ENCODE measurements at places on chromosomes 11 and 22.

DNA sequence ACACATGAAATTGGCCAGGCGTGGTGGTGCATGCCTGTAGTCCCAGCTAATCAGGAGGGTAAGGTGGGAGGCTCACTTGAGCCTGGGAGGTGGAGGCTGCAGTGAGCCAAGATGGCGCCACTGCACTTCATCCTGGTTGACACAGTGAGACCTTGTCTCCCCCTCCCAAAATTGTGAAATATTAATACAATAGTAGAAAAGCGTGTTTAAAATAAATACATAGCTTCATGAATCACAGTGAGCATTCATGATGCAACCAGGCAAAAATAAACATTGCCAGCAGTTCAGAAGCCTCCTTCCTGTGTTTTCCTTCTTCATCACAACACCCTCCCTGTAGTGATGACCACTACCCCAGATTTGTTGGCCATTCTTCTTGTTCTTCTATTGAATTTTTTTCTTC is 4.3 kb upstream of the TEAD1 start:
- DNase-seq = no peak

DNA sequence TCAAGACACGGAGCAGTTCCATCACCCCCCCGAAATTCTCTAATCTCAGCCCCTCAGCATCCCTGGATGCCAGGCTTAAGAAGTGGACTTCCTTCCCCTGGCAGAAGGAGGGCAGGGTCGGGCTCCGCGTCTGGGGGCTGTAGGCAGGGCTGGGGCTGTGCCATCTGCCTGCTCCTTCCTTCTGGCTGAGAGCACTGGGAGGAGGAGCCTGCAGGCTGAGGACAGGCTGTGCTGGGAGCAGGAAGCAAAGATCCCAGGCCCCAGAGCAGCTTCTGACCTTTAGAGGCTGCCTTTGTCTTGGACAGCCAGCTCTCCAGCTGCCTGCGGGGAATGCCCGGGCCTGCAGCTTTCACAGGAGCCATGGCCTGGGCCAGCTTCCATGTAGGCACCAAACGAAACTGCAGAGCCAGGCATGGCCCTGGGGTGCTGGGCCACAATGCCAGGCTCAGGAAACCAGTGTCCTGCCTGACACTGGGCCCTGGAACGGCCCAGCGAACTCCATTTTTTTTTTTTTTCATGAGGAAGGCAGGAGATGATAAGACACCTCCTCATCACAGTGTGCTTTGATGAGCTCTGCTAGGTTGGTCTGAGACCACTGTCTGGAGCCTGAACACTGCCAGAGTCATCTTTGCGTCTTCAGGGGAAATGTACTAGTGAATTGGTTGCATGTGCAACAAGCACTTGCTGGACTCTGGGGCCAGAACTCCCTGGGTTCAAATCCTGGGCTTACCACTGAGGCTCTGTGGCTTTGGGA is 67.9 kb downstream of the MCM5 start:
- peak; percentile 20 for DNase-seq

DNA sequence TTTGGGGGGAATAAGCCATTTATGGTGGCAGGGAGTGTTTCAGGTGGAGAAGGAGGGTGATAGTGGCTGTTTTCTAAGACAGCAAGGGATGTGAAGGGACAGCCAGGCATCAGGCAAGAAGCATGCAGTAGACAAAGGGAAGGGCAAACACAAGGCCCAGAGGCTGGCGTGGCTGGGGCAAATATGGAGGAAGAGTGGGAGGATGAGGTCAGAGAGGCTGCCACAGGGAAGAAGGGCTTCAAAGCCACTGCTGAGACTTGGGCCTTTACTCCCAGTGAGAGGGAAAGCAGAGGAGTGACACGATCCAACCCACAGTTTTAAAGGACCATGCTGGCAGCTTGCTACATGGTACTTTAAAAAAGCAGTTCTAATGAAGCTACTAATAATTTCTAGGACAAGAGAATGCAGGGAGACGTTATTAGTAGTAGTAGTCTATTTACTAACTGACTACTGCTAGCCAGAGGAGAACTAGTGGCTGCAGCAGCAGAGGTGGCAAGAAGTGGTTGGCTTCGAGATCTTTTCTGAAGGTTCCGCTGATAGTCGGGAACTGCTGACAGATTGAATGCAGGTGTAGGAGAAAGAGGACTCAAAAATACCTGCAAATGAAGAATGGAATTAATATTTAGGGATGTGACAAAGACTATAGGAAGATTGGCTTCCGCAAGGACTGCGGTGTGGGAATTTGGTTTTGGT is 13.7 kb downstream of the KMT5B start:
- no peak for DNase-seq

DNA sequence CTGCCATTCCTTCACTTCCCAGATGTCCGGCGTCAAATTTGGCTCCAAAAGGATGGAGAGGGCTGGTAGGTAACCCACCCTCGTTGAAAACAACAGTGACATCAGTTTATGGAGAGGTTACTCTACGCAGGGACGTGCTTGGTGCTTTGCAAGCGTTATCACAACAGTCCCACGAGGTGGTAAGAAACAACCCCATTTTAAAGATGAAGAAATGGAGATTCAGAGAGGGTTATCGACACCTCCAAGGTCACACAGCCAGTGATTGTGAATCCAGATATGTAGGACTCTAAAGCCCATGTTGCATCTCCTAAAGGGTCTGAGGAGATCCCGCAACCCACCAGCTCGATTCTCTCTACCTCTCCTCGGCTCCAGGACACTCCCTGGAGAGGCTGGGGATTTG is 773 bp downstream of the MIAT start:
- no peak for DNase-seq

DNA sequence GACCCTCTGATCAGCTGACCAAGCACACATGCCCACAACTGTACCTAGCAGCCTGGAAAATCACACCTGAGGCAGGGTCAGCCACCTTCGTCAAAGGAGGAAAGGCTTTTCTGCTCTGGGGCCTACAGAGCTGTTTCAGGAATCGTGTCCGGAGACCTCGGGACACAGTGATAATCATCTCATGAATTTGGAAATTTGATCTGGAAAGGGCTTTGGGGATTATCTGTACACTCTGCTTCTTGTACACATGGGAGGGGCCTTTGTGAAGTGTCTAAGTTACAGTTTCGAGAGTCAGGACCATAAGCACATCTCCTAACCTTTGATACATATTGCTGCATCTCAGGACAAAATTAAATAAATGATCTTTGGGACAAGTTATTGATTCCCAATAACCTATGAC is 1421.2 kb upstream of the TENM4 start:
- DNase-seq = no peak

DNA sequence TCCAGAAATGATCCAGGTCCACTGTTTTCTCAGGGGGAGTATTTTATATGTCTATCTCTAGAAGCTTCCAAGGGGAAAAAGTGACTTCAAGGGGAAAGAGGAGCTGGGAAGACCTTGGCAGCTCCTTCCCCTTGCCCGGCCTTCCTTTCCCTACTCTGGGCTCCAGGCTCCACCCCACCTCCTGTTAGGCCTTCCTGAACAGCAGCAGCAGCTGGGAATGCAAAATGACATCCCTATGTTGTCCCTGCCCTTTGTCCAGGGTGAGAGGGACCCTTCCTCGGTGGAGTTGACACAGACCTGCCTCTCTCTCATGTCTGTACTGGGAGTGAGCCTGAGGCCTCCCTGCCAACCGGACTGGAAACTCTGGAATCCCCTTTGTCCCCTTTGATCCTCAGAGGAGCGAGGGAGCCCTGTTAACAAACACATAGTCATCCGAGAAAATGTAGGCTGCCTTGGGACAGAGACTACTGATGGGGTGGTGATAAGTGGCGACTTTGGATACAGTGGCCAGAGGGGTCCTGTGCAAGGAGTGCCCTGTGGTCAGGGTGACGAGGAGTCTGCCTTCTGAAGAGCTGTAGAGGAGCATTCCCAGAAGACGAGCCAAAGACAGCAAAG is 9.0 kb upstream of the MALAT1 start:
- DNase-seq = peak; percentile 46

DNA sequence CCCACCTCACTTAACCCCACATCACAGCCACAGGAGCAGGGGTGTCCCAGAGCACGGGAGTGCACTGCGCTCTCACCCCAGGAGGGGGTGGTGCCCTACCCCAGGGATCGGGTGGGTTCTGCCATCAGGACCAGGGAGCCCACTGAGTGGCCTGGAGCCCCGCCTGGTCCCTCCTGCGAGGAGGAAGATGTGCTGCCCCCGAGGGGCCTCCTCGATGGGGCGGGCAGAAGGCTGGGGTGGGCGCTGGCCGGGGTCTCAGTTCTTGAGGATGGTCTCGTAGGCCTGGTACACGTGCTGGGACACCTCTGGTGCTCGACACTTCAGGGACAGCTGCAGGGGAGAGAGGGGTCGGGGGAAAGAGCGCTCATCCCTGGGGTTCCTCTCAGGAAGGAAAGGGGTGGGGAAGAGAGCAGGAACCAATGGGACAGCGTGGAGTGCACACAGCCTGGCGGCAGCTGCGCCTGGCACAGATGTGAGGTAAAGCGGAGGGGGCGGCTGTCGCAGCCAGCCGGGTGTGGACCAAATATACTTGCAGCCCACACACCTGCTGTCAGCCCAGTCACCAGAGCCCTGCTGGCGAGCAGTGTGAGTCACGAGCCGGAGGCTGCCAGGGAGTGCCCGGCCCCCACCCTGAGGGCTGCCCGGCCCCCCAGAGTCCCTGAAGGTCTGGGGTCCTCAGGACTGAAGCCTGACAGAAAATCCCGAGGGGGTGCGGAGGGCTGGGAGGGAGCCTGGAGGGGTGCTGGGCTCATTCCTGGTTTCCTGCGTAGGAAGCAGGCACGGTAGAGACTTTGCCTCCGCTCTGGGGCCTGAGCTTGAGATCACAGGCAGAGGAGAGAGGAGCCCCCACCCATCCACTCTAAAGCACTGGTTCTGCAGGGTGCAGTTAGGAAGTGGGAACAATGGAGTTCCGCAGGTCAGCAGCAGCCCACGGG is 13.3 kb upstream of the RASL10A start:
- DNase-seq = peak; percentile 61

DNA sequence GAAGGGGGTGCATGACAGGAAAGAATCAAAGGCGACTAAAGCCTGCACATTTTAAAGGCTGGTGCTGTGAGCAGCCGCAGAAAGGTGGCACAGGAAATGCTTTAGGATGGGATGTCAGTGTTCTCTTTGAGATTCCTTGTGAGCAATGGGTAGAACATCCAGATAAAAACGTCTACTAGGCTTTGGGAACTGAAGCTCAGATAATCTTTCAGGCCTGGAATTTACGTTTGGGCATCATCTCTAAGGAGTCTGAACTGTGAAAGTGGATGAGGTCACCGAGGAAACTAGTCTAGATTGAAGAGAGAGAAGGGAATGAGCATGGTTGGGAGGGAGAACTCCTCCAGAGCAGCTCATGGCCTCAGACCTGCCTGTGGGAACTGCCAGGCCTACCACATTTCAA is 65.7 kb downstream of the FLI1 start:
- no peak for DNase-seq

DNA sequence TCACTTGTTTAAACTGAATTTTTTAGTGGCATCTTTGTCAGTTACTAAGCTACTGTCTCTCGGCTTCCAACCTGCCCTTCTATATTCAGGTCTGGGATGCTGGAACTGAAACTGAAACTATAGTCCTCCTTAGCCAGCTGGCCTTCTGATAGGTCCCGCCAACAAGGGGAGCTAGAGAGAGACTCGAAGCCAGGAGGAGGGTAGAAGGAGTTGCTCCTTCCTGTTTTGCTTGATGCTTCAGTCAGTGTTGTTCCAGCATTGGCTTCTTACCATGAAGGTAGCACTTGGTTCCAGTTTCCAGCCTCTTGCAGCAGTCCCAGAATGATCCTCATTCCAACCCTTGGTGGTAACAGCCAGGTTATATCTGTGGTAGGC is 32.9 kb upstream of the HORMAD2 start:
- no peak for DNase-seq

- DNase-seq = no peak
Measured at GRCh38 chr11:46712874-46713576, 6.0 kb upstream of the F2 start.

DNA sequence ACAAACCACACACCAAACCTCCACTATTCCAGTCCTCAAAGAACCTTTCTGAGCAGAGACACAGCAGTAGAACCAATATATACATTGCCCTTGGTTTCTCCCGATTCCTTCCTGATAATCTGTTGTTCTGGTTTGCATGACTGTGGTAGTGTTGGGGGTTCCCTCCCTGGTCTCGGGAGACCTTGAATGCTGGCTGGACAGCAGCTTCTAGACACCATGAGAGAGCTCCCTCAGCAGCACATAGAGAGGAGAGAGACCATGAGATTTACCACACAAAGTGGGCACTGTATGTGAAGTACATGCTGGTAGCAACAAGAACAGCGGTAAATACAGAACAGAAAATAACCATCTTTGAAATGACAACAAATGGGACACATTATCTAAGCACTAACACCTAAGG is 2.6 kb downstream of the C11orf91 start:
- DNase-seq = no peak

DNA sequence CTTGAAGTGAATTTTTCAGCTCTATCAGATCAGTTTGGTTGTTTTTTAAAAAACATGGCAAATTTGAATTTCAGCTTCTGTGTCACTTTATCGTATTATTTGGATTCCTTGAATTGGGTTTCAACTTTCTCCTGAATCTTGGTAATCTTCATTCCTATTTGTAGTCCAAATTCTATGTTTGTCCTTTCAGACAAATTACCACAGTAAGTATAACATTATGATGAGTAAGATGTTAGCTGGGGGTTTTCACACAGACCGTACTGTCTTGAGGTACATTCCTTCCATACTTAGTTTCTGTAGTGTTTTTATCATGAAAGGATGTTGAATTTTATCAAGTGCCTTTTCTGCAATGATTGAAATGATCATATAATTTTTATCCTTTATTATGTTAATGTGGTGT is 28.0 kb downstream of the OR5B17 start:
- DNase-seq = no peak

DNA sequence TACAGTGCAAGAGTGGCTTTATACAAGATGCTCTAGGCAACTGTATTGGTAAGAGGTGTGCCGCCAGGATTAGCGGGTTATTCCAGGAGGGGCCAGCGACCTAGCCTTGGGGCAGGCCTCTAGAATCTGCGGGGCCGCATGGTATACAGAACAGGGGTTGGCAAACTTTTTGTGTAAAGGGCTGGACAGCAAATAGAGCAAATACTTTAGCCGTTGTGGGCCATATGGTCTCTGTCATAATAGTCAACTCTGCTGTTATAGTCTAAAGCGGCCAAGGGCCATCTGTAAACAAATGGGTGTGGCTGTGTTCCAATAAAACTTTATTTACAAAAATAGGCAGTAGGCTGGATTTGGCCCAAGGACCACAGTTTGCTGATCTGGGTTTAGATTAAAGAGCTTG is 32.6 kb downstream of the FBLN1 start:
- DNase-seq = no peak

GRCh38 chr11:41320238-41320637 is 139.2 kb downstream of the LRRC4C start:
- DNase-seq = no peak

GRCh38 chr11:43837879-43838278 is 42.8 kb upstream of the ALKBH3 start:
- DNase-seq = no peak

Measured in NCI-H1694 (cell line).